Pulmonary artery endothelial cell (primary cell): ENCODE measurements at places on chromosomes 7 and 10. TPM values are rescaled to one million over a fixed set of nuclear protein-coding genes. Genes with fewer than 3 reads are reported as not detected.

DNA sequence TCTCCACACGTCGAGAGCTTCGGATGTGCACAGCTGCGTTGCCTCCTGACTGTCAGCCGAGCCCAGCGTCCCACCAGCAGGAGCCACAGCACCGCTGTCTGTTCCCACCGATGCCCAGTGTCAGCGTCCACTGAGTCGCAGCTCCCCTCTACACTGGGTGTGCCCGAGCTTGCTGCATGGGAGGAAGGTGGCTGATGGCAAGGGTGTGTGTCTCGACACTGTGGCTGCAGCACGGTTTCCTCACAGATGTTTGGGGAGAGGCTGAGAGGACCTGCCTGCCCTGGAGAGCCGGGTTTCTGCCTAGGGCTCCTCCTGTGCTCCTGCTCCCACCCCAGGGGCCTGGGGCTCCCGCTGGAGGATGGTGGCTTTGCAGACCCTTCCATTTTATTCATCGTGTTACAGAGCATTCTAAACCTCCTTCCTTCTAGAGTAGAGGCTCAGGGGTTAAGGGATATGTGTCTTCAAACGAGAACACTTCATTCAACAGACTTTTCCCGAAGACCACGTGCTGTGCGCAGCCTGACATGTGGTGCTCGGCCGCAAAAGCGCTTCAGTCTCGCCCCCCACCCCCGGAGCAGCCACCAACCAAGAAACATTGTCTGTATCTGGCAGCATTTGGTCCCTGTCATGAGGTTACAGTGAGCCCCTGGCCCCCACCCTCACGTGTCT, 384.8 kb downstream of the DNAJB6 start:
- no peak for DNase-seq

DNA sequence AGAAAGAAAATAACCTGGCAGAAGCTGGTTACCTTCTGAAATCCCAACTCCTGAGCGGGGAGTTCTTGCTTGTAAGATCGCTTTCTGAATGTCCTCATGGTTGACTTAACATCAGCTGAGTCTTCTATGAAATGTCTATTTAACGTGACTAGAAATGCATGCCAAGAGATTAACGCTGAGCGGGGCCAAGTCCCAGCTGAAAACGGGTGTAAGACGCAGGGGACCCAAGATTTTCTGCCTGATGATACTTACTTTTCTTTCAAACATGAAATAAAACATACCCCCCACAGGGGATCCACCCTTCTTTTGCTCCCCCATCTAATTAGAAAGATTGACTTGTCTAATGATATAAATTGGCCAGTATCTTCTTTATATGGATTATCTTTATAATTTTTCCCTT, 14.9 kb downstream of the OR9A2 start:
- no peak for DNase-seq

DNA sequence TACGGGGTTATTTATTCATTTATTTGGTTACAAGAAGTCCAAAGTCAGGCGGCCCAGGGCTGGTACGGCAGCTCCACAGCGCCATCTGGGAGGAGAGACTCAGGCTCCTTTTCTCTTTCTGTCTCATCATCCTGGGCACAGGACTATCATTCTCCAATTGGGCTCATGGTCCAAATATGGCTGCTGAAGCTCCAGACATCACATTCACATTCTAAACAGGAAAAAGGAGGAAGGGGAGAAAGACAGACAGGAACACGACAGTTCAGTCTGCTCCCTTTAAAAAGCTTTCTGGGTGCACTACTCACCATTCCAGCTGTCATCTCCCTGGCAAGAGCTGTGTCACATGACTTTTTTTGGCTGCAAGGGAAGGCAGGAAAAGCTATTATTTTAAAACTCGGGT, 74.4 kb upstream of the PDZD8 start:
- DNase-seq = no peak

- DNase-seq = no peak
These were observed 1.1 kb downstream of the ACTR1A start for GRCh38 chr10:102501201-102502028.

DNA sequence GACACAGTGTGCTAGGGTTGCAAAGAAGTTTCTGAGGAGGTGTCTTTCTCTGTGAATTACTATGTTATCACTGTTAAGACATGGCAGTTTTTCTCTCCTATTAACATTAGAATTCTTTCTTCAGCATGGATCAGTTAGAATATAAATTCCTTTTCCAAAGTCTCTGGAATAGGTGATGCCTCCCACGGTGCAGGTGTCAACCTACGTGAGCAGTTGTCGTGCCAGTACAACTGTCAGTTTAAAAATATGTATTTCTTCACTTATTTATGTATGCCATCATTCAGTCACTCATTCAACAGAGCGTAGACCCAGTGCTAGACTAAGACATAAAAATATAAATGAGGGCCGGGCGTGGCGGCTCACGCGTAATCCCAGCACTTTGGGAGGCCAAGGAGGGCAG, 83.5 kb downstream of the TACC2 start:
- DNase-seq = no peak

The PDE6C gene
- not detected in 2 replicates for total RNA-seq
